ENCODE measurements at places on chromosomes 11 and 22.

DNA sequence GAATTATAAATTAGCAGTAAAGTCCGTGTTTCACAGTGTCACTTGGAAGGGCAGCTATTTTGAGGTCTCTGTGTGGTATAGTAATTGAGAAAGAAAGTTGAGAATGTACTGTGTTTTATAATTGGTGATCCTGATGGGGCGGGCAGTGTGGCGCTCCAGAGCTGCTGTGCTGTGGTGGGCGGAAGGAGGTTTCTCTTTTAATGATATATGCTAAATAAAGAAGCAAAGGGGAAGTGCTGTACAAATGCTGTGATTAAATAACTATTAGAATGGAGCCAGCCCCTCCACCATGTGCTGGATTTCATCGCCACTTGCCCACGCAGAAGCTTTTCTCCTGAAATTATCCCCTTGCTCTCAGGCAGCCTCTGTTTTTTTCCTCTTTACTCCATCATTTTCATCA is 24.6 kb downstream of the ATXN10 start:
- no peak for DNase-seq

DNA sequence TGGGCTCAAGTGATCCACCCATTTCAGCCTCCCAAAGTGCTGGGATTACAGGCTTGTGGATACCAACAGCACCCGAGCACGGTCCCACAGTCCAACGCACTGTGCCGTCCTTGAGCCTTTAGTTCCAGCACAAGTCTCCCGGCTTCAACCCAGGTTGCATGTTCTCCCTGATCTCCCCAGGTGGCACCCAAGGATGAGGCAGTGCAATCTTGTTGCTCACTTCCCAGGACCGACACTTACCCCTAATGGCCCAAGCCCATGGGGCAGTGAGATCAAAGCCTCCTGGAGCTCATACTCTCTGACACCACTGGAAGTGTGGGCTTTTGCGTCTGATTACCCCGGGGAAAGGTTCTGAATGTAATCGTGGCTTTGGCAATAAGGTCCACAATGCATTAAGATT is 3.5 kb downstream of the PRAME start:
- no peak for DNase-seq

- no peak for DNase-seq
Observed at GRCh38 chr11:128180441-128181087, 406.8 kb downstream of the ETS1 start.

DNA sequence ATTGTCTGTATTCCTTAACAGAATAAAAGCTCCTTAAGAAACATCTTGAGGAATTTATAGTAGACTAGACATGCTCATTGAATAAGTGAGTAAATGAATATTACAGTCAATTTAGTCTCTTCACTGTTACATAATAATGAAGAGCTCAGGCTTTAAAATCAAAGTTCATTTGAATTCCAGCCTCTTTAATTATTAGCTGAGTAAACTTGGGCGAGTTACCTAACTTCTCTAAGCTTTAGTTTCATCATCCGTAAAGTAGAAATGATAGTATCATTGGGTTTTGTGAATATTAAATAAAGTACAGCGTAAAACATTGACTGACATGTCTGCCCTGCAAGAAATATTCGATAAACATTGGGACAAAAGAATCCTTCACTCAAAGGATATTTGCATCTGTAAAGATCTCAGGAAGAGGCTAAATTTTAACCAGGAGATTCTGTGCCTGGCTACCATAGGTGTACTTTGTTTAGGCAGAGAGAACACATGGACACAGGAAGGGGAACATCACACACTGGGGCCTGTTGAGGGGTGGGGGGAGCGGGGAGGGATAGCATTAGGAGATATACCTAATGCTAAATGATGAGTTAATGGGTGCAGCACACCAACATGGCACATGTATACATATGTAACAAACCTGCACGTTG is 15.2 kb upstream of the BBOX1 start:
- DNase-seq: no peak

DNA sequence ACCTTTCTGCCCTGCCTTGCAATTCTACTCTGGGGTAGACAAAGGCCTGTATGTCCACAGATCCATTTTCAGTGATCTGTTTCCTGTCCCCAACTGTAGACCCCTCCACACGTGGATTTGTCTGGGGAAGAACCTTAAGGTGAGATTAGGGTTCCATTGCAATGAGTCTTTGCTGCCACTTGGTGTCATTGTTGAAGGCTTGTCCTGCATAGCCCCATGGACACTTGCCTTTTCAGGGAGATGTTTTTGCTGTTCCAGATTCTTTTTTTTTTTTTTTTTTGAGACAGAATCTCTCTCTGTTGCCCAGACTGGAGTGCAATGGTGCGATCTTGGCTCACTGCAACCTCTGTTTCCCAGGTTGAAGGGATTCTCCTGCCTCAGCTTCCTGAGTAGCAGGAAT is 21.8 kb downstream of the SERPING1 start:
- no peak for DNase-seq

DNA sequence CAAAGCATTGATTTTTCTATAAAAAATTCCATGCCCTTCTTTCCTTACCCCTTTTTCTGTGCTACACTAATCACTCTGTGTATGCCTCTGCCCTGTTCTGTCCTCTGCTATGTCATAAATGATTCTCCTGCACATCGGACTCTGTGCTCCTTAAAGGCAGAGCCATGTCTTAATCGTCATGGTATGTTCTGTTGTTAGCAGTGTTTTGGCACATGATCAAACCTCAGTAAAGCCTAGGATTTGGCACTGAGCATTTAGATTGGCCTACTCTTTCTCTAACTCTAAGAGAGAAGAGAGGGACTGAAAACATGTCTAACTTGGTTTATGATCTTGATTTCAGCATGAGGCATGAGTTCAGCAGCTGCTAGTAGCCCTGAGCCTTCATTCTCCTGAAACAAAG is 266.9 kb downstream of the AASDHPPT start:
- no peak for DNase-seq

GRCh38 chr11:128859563-128860441 is 7.3 kb downstream of the KCNJ1 start:
- no peak for DNase-seq

- no peak for DNase-seq
Observed at GRCh38 chr22:19483481-19484244, 3.9 kb downstream of the CDC45 start.

GRCh38 chr22:28095316-28096095 is 176.4 kb upstream of the PITPNB start:
- no peak for DNase-seq

DNA sequence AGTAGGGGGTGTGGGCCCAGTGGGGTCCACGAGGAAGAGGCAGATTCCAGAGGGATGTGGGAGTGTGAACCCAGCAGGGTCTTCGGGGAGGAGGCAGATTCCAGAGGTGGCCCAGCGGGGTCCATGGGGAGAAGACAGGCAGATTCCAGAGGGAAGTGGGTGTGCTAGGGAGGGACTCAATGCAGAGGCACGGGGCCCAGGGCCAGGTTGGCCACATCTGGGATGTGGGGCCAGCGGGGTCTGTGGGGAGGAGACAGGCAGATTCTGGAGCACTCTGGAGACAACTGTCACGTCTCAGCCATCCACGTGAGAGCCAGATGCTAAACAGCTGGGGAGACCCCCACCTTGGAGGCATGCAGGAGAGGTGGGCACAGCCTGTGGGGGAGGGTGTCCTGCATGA is 582.6 kb downstream of the TBC1D22A start:
- no peak for DNase-seq

GRCh38 chr11:8732748-8733241 is 50.2 kb downstream of the RPL27A start:
- DNase-seq: no peak

GRCh38 chr11:2582351-2582945 is 117.3 kb downstream of the KCNQ1OT1 start:
- no peak for DNase-seq

Measured in NCI-H510A (cell line).